Astrocyte of the hippocampus (primary cell): ENCODE measurements at places on chromosomes 4 and X.
A peak's percentile ranks its signal among the peaks of the same experiment; 100 is the strongest.

DNA sequence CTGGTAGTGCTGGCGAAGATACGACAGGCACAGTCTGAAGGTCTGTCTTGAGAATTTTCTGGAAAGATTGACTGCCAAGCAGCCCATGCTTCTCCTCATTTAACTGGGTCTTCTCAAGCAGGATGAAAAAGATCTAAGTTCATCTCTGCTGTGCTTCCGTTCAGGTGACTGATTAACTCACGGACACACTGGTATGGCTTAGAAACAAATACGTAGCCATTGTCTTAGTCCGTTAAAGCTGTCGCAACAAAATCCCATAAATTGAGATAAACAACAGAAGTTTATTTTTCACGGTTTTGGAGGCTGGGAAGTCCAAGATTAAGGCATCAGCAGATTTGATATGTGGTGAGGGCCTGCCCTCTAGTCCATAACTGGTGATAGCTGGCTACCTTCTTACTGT lies 39.5 kb downstream of the SPINK2 start:
- no peak for DNase-seq

GRCh38 chr4:18039113-18039512 lies 17.6 kb upstream of the LCORL start:
- DNase-seq, result peak; percentile 11

DNA sequence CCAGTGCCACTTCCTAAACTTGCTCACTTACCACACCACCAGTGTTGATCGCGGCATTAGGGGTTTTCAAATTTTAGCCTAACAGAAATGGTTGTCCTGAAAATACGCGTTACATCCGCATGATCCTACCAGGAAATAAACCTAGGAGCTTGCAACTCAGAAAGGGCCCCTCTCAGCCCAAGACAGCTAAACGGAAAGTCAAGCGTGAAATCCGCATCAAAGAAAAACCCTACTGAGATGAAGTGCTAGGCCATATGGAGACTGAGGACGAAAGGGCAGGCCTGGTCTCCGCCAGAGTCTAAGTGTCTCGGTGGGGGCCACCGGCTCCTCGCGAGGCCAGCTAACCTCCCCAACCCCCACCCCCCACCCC lies 626 bp downstream of the YTHDC1 start:
- DNase-seq, result peak; percentile 63

DNA sequence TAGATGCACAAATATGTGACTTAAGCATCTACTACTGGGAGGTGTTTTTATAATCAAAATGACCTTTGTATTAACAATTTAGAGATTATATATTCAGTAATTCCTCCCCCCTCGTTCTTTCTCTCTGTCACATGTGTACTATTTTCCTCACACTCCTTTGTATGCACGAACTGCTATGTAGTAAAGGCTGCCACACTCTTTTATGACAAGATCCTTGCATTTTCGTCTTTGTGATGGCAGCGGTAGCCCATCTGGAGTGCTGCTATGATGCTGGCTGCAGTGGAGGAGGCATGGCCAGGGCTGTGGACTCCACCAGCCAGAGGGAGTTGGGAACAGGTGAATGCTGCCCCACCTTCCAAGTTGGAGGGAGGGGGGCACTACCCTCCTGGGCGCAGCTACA lies 216.3 kb downstream of the NSUN7 start:
- no peak for DNase-seq

- no peak for DNase-seq
Measured at GRCh38 chr4:81590596-81590995, 118.9 kb upstream of the RASGEF1B start.

GRCh38 chr4:85761803-85762528 lies 287.0 kb downstream of the ARHGAP24 start:
- DNase-seq, result no peak

DNA sequence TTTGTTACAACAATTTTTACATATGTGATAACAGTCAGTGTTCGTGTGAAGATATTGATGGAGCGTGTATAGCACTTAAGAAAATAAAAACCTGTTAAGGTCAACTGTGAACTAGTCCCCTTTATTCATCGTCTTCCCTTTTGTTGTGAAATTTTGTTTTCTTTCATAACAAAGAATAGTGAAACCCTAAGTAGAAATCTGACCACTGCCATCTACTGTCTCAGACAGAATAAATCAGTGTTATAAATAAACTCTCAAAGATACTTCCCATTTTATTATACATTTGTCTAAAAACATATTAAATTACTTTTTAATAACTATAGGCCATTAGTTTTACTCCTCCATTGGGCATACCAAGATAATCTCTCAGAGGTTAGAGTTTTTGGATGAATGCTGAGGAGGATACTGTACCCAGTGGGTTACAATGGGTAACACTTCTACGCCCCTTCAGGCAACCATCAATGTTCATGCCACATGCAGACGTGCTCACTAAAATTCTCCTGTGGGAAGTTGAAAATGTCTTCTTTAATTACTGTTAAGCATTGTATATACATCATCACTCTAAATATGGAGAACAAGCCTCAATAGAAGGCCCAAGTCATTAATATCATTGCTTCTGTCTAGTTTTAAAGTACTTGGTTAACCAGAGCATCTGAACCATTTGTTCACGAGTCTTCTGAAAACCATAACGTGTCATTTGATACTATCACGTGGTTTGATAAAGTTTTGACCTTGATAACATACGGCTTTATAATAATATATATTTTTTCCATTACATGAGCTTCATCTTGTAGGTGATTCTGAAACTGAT lies 171.2 kb downstream of the TMA16 start:
- no peak for DNase-seq

DNA sequence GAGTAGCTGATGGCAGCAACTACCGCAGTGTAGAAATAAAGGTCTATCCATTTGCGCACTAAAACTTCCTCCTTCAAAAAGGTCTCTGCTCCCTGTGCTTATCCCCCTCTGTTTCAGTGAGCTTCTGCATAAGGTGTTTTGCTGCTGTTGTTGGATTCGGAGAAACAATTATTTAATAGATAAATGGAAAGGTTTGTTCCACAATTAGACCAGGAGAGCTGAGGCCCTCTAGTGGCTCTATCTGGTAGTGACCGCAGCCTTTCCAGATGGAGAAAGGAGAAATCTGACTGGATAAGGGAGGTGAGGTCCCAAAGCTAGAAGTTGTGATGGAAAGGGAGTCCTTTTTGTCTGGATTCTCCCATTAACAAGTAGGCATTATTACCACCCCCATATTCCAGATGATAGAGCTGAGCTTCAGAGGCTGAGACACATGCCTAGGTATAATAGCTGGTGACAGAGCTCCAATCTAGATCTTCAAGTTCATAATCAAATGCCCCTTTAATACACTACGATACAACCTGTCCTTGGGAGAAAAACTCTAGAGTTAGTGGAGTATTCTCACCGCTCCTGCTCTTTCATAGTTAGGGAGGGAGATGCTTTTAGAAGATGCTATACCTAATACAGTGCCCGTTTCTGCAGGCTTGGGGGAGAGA lies 5.1 kb upstream of the GABRQ start:
- DNase-seq, result peak; percentile 73

GRCh38 chr4:77229433-77229832 lies 72.4 kb downstream of the CCNG2 start:
- no peak for DNase-seq

GRCh38 chrX:123277821-123278220 lies 93.7 kb downstream of the GRIA3 start:
- no peak for DNase-seq

- DNase-seq, result no peak
Measured at GRCh38 chr4:183347566-183347965, 25.3 kb upstream of the CLDN24 start.

- no peak for DNase-seq
Measured at GRCh38 chr4:98652996-98653395, 5.4 kb downstream of the TSPAN5 start.

- no peak for DNase-seq
Measured at GRCh38 chr4:74830928-74831327, 36.6 kb upstream of the BTC start.

GRCh38 chr4:137422666-137423065 lies 109.6 kb downstream of the PCDH18 start:
- DNase-seq, result peak; percentile 8

DNA sequence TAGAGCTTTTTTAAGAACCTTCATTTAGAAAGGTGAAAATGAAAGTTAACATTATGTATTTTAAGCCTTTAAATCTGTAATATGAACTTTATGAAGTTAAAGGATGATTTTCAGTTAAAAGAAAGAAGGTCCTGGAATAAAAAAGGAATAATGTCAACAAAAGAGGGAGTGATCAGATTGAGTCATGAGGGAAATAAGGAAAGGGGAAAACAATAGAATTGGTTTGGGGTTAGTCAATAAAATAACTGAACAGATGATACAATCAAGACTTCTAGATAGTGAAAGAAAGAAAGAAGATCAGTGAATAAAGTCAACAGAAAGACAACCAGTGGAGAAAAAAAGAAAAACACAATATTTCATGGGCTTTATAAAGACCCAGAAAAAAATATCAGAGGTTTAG lies 291.6 kb upstream of the ARSJ start:
- DNase-seq, result no peak

DNA sequence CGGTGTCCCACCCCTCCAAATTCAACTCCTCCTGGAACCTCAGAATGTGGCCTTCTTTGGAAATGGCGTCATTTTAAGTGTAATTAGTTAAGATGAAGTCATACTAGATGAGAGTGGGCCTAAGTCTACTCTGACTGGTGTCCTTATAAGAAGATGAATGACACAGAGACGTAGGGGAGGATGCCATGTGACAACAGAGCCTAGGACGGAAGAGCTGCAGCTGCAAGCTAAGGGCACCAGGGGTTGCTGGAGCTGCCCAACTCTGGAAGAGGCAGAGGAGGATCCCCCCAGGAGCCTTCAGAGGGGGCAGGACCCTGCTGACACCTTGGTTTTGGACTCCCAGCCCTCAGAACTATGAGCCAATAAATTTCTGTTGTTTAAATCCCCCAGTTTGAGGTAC lies 115.1 kb downstream of the STK32B start:
- DNase-seq, result peak; percentile 23

DNA sequence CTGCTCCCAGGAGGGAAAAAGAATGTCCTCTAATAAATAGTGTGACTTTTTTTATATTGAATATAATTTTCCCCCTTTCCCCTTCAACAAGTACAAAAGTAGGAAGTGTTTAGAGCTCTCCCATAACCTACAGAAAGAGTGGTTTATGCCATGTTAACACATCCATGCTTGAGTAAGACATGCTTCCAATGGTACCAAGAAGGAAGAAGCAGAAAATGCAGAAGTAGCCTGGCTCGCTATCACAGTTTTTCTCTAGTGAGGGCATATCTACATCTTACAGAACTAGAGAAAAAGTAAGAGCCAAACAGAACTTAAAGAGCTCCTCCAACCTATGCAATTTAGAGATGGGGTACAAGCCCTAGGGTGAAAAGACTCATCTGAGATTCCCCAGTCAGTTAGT lies 82.5 kb downstream of the ARHGEF9 start:
- DNase-seq, result no peak

GRCh38 chrX:2610246-2611170 lies 80.6 kb upstream of the CD99 start:
- no peak for DNase-seq

DNA sequence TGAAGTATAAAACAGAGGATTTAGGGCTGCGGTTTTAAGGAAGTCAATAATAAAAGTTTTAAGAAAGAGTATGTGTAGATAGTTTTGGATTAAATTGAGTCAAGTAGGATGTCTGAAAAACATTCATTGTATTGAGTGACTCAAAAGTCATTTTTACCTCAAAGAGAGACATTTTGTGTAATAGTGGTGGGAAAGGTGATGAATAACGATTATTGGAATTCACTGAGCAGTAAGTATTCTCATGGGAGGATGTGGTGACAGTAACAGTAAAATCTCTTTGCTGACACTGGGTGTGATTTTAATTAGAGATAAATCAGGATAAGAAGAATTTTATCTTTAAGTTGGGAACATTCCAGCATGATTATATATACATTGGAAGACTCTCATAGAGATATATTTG lies 233.6 kb downstream of the PDHA2 start:
- peak; percentile 7 for DNase-seq

- no peak for DNase-seq
Measured at GRCh38 chrX:72659723-72660122, 54.4 kb downstream of the PHKA1 start.

GRCh38 chr4:4781936-4782707 lies 77.3 kb upstream of the MSX1 start:
- DNase-seq, result no peak

DNA sequence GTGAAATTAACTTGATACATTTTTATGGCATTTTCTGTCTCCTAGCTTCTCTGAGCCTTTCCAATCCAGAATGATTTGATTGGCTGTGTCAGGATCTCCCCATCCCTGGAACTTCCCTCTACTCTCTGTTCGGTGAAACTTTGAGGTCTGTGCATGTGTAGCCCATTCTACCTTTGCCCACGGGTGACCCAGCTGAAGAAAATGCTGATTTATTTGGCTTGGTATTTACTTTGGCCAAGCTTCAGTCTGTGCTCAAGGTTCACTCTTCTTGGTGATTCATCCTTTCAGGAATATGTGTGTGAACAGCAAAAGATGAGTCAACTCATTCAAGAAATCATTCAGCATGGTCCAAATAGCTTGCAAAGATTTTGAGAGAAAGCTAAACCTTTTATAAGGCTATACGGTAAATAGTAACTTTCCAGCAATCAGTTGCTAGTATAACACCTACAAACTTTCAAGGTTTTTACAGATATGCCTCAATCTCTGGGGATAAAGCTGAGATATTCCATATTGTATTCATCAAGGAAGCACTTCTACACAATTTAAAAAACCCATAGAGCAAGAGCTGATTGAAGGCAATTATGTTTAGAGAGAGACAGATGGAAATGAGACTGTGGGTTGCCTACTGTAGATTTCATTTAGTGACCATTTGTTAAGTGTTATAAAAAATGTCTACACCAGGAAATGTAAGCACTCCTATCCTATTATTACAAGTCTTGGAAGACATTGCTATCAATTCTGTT lies 233.9 kb upstream of the CXXC4 start:
- DNase-seq, result peak; percentile 94

- DNase-seq, result no peak
Measured at GRCh38 chr4:20337261-20337664, 85.6 kb downstream of the SLIT2 start.

DNA sequence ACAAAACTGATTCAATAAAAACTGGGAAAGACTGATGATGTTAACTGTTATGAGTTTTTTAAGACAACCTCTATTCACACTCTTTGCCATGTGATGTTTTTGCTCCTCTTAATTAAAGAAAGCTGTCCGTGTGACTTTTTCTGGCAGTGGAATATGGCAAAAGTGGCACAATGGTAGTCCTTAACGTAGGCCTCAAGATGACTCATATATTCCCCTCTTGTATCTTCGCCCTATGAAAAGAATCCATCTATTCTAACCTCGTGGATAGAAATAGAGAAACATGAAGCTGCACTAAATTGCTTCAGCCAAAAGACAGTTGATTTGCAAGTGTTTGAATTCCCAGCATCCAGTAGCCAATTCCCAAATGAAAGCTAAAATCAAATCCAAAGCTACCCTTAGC lies 603.8 kb upstream of the PCDH7 start:
- peak; percentile 2 for DNase-seq

GRCh38 chrX:130264573-130264972 lies 4.1 kb downstream of the ZNF280C start:
- no peak for DNase-seq

- no peak for DNase-seq
Measured at GRCh38 chrX:50606300-50606950, 135.8 kb upstream of the DGKK start.

- peak; percentile 49 for DNase-seq
Measured at GRCh38 chr4:108336076-108336475, 167.3 kb upstream of the LEF1 start.
